ENCODE measurements at places on chromosomes 2 and 18.

DNA sequence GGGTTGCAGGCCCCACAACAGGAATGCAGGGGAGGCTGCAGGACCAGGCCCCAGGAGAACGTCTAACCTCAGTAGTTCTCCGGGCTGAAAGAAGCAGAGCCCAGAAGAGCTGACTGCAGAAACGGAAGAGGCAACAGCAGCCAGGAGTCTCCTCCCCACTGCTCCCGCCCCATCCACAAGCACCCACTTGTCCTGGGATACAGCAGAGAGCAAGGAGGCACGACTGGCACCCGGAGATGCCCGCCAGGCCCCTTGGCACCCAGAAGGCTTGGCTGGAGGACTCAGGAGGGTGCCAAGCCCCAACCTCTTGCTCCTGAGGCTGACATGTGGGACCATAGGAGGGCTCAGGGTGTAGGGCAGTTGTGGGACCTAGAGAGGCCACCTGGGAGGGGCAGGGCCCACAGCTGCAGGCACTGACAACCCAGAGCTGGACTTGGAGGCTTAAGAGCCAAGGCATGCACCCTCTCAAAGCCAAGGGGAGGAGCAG is 29.0 kb upstream of the TNS1 start:
- DNase-seq = no peak

- no peak for DNase-seq
Measured at GRCh38 chr2:156320486-156321098, 11.9 kb downstream of the NR4A2 start.

- DNase-seq = no peak
Measured at GRCh38 chr2:95539836-95540235, 52.0 kb upstream of the TRIM43 start.

GRCh38 chr2:101272045-101272784 is 19.5 kb downstream of the CNOT11 start:
- no peak for DNase-seq

- no peak for DNase-seq
Measured at GRCh38 chr2:189609423-189609816, 28.8 kb upstream of the SLC40A1 start.

GRCh38 chr2:186256540-186256939 is 229.5 kb upstream of the ZC3H15 start:
- no peak for DNase-seq

DNA sequence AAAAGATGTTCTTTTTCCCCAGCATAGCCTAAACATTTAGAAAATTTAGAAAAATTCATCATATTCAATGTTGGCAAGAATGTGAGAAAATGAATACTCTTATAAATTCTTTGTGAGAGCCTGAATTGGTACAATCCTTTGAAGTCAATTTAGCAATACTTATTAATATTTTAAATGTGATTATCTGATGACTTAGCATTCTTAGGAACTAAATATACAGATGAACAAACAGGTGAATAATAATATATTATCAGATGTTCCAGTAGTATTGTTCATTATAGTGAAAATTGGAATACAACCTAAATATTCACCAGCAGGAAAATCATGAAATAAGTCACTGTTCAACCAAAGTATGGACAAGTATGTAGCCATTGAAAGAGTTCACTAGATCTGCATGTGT is 55.5 kb upstream of the MEIS1 start:
- DNase-seq = no peak

DNA sequence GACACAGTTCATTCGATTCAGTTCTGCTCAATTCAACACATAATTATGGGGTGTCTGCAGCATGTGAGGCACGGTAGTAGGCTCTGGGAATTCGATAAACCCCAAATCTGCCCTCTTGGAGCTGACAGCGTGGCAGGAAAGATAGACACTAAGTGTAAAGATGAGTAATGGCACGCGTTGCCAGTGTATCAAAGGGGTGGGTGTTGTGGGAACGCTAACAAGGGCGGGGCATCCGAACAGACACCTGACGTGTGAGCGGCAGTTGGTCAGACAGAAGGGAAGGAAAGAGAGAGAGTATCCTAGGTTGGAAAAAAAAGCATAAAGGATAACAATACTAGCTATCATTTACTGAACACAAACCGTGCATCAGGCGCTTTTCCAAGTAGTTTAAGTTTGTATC is 125.7 kb upstream of the HAAO start:
- no peak for DNase-seq

GRCh38 chr2:133642791-133643191 is 74.5 kb upstream of the NCKAP5 start:
- no peak for DNase-seq

DNA sequence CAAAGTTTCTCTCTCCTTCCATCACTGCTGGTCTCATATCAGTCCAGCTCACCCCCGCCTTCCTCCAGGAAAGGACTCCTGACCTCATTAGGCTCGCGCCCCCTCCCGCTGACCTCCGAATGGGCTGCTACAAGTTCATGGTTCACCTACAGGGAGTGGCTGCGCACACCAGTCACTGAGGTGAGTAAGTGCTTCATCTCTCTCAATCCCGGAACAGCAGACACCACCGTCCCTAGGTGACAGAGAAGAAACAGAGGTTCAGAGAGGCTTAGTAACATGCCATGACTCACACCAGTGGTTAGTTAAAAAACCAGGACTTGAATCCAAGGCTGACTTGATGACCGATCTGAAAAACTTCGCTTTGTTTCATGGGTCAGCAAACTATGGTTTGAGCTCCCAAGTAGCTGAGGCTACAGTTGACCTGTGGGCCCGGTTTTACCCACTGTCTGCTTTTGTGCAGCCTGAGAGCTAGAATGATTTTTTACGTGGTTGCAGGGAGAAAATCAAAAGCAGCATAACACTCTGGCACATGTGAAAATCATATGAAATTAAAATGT is 42.0 kb downstream of the ZFP36L2 start:
- no peak for DNase-seq

DNA sequence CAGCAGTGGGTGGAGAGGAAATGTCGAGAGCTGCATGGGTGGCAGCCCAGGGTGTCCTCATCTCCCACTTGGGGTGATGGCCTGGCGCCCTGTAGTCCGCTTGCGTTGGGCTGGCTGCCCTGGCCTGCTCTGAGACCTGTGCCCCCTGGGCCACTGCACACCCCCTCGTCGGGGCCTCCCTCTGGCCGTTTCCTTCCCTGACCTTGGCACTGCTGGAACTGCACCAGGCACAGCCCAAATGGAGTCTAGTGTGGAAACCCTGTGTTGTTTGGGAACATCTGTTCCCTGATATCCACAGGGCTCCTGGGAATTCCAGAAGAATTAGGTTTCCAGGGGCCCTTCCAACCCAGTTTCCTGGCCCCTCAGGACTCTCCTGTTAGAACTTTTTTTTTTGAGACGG is 13.9 kb downstream of the EFHD1 start:
- no peak for DNase-seq

- no peak for DNase-seq
Measured at GRCh38 chr2:84870306-84870705, 10.6 kb downstream of the TRABD2A start.

DNA sequence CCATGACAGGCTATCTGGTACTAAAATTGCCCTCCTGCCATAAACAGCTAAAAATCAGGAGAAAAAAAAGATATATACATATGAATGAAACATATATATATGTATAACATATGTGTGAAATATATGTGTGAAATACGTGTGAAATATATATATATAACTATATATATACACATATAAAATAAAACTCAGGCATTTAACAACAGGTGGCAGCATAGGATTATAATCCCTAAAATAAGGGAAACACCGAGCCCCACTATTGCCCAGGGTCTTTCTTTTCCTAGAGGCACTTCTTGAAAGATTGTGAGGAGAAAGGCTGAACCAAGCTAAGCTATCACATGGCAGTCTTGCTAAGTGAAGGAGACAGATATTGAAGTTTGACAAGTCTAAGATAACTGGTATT is 65.9 kb upstream of the CYTIP start:
- DNase-seq = no peak

- no peak for DNase-seq
Measured at GRCh38 chr18:50092245-50092805, 102.6 kb downstream of the MYO5B start.

- DNase-seq = no peak
Measured at GRCh38 chr2:68238955-68239822, 13.1 kb downstream of the PPP3R1 start.

DNA sequence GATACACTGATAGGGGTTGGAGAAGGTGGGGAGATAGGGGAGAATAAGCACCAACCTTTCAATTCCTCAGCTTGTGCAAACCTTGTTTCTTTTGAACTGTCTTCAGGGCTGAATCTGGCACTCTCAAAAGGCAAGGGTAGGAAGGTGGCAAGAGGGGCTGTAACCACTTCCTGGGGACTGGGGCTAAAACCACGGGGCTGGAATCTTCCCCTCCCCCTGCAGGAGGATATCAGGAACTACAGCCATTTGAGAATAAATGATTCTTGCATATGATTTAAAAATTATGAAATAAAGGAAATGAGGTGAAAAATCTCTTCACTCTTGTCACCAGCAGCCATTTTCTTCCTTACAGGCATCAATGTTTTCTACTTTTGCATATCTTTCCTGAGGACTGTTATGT is 50.8 kb downstream of the ATOH8 start:
- DNase-seq = peak; percentile 51

DNA sequence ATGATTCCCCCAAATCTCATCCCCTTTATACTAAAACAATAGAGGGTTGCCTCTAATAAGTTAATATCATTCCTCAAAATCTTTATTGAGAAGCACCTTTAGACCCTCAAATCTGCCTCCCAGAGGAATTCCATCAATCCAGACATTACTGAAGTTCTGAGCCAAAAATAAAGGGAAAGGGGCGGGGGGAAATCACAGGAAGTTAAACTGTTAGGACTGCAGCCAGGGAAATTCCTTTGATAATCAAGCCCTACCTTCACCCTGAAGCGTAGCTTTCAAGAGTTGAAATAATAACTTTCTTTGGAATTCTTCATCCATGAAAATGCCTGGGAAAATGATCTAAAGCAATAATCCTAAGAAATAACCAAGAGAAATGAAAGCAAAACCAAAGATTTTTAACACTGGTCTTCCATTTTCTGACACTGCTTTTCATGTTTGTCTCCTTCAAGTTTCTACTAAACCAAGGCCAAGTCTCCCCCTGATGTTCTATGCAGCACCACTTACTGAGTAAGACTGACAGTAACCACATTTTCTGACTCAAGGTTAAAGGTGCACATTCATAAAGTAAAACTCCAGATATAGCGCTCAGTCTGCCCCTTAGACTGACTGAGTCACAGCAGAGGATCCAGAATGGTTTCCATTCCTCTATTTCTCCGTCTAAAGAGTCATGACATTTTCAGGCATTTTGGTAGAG is 78.2 kb downstream of the TCF4 start:
- no peak for DNase-seq

DNA sequence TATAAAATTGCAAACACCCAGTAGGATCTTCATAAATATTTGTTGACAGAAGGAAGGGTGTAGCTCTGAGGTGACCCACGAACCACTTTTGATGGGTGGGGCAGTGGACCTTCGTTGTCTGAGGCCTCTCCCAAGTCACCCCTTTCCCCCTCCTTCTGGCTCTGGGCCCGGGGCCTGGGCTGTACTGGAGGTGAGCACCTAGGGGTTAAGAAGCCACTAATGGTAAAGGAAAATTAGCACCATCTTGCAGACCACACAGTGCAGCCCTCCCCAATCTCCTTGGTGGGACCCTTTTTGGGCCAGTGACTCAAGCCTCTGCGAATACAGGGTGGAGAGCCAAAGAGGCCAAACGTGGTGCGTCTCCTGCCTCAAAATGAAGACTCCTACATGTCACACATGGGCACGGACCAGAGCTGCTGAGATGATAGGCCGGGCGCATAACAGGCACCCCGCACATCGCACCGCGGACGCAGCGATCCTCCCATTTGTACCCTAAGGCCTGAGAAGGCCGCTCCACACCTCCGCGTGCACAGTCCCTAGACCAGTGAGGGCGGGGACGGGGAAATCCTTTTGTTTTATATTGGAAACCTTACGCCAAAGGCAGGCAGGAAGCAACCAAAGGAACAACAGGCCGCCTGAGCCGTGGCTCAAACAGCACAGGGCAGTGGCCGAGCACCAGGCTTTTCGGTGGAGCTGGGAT is 31.9 kb upstream of the ATP6V1B1 start:
- DNase-seq = no peak

GRCh38 chr2:100682536-100682935 is 119.7 kb downstream of the PDCL3 start:
- no peak for DNase-seq

GRCh38 chr2:180625006-180625844 is 355.2 kb upstream of the UBE2E3 start:
- DNase-seq = no peak

DNA sequence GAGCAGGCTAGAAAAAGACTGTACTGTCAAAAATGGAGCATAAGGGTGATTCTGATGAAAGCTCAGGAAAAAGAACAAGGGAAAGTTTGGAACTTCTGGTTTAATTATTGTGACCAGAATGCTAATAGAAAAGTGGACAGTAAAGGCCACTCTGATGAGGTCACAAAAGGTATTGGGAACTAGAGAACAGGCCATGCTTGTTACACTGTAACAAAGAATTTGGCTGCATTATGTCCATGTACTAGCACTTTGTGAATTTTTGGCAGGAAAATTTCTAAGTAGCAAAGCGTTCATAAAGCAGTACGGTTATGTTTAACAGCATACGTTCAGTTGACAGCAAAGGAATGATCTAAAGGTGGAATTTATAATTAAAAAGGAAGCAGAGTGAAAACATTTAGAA is 418.6 kb downstream of the TRIB2 start:
- DNase-seq = no peak

- DNase-seq = no peak
Measured at GRCh38 chr18:26902291-26902690, 36.8 kb upstream of the AQP4 start.

DNA sequence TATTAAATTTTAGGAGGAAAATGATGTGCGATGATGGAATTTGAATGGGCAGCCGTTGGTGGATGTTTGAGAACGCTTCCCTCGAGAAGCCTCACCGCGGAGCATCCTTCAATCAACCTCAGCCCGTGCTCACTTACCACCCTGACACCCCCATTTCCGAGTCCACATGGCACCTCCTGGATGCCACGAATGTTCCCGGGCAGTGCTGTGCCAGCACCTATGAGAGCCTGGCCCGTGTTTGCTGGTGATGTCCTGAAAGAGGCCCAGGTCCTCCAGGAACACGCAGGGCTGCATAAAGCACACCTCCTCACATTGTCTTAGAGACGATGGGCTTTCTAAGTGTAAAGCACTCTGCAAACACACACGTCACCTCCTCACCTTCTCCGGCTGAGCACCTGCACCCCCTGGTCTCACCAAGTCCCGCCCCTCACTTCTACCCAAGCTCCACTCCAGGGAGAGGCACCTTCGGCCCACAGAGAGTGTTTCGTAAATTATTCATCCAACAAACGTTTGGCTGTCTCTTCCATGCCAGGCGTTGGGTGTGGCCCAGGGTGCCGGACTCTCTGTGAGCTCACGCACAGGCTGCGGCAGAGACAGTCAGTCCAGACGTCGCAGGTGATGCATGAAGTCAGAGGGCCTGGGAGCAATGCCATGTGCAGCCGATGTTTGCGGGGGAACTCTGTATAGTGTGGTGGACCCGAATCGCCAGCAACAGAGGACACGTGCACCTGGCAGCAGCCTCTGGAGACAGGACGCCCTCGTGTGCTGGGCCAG is 150.0 kb downstream of the TPO start:
- DNase-seq = no peak

GRCh38 chr2:72414137-72414760 is 266.6 kb upstream of the CYP26B1 start:
- DNase-seq = no peak
